ENCODE measurements at places on chromosomes 5 and 9.

DNA sequence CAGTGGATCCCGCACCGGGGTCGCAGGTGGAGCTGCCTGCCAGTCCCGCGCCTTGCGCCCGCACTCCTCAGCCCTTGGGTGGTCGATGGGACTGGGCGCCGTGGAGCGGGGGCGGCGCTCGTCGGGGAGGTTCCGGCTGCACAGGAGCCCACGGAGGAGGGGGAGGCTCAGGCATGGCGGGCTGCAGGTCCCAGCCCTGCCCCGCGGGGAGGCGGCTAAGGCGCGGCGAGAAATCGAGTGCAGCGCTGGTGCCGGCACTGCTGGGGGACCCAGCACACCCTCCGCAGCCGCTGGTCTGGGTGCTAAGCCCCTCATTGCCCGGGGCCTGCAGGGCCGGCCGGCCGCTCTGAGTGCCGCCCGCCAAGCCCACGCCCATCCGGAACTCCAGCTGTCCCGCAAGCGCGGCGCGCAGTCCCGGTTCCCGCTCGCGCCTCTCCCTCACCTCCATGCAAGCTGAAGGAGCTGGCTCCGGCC lies 120.6 kb upstream of the MEF2C start:
- DNase-seq, result no peak

DNA sequence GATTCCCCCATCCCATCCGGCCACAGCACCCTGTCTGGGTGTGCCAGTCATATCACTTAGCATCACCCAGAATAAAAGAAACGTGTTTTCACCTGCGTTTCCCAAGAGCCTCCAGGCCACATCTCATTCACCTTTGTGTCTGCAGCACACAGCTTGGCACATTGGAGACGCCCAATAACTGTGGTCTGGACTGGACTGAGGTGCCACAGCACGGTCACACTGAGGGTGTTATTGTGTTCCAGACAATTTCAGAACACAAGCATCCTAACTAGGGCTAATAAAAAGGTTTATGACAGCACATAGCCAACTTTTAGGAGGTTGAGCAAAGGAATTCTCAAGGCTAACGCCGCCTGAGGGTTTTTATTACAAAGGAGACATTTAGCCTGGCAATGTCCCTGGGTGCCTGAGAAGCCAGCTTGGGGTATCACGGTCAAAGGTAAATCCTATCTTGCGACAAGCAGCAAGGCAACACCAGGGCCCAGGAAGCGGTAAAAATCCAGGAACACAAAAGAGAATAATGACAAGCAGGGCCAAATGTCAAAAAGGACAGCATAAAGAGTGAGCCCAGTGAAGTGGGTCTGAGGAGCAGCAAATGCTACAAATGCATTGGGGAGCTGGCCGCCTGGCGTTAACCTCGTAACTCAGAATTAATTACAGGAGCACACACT lies 3.4 kb downstream of the EPB41L4B start:
- DNase-seq, result no peak

DNA sequence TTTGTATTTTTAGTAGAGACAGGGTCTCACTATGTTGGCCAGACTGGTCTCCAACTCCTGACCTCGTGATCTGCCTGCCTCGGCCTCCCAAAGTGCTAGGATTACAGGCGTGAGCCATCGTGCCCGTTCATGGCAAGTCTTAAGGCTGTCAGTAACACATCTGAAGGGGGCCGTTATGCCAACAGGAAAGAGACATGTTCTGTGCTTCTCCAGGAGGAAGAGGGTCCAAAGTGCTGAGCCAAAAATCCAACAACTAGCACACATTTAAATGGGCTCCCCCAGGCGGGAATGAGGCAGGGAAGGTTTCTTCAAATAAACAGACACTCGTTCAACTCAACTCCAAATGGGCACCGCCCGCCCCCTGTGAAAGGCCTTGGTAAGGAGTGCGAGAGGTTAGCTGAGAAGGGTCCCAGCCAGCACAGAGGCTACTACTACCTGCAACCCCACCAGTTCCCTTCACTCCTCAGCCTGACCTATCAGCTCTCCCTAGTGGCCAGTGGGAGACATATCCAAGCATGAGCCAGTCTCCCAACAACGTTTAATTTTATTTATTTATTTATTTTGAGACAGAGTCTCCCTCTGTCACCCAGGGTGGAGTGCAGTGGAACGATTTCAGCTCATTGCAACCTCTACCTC lies 84.1 kb upstream of the DMRT1 start:
- no peak for DNase-seq

DNA sequence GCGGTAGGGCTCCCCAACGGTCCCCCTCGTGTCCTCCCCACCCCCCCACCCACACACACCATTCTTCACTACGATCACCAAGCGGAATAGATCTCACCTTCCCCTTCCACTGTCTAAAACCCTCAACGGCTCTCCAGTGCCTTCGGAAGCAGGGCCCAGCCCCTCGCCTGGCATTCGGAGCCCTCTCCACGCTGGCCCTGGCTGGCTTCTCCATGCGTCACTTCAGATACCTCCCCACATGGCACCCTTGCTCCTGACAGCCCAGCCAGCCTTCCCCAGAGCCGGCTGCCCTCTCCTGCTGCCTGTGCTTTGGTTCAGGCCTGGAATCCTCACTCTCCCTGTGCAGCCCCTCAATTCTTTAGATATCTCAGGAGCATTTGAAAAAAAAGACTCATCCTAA lies 126.6 kb downstream of the ZNF354C start:
- DNase-seq, result no peak

GRCh38 chr9:36487482-36488388 lies 85.0 kb upstream of the MELK start:
- peak; percentile 87 for DNase-seq

DNA sequence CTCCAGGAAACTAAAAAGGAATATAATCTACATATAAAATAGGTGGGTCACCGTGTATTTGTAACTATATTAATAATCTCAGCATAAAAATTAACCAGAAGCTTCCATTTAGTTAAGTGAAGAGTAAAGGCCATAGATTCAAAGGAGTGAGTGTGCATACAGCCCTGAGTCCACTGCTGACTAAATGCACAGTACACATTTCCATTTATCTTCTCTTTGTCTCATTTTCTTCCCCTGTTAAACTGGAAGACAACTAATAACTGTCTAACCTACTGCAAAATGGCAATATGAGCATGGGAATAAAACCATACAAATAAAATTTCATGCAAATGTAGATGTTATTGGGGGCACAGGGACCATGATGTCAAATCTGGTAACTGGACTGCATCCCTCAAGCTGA lies 59.9 kb upstream of the DAB2 start:
- DNase-seq, result no peak

DNA sequence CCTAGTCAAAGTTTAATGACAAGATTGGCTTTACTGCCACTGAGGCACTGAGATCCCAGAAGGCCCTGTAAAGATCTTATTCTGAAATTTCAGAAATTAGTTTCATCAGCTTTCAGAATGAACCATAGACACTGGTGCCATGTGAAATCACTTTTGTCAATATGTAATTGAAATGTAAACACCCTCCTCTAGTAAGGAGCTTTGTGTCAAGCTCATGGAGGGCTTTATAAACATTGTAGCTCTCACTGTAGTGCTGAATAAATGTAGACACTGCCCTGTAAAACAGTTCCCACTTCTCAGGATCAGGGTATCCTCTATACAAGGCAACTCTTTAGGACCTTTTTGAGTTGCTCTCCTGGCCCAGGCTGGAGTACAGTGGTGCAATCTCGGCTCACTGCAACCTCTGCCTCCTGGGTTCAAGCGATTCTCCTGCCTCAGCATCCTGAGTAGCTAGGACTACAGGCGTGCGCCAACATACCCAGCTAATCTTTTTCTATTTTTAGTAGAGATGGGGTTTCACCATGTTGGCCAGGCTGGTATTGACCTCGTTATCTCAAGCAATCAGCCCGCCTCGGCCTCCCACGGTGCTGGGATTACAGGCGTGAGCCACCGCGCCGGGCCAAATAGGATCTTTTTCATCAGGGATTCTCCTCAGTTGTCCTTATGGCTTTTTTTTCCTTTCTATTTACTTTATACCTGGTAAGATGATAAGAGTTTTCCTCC lies 1823.9 kb upstream of the CDH9 start:
- DNase-seq, result no peak

Measured in activated CD4-positive, alpha-beta T cell treated with anti-CD3 and anti-CD28 coated beads, Interleukin-2, amount 50 U/mL, for 48 hours (primary cell).